Right forelimb (tissue), 1 donor: ENCODE measurements at places on chromosomes 7 and 10.

DNA sequence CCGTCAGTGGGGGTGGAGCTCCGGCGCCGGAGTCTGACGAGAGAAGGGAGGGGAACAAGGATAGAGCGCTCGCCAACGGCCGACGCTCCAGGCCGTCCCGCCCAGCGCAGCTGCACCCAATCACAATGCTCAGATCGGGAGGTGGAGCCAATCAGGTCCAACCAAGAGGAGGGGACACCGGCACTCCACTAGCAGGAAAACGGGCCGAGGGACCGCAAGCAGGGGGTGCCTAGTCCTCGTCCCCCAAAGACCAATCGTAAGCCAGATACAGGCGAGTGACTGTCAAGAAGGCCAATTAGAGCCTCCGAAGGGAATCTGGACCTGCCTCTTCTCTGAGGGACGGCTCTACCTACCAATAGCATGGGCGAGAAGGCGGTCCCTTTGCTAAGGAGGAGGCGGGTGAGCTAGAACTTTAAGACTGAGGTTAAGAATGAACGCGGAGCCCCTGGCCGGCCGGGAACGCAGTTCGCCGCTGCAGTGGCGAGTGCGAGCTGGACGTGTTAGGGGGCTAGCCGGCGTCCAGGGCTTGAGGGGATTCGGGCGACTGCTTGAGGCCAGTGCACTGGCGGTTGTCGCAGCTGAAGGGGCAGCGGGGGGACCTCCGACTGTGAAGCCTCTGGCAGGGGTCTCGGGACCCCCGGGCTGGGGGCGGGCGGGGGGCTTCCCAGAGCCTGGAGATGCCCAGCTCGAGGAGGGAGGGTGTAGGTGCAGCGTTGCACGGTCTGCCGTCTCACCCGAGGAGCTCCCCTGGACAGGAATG is at the start of gene FBXO24:
TSS of gene FBXO24 (plus strand) at position 63 of the 760 bp plus-strand sequence. CDS start at position 361, 298 bp downstream.
- peak; percentile 99 for DNase-seq

GRCh38 chr7:120990468-120991118 is 2.1 kb downstream of the CPED1 start:
- no peak for DNase-seq

DNA sequence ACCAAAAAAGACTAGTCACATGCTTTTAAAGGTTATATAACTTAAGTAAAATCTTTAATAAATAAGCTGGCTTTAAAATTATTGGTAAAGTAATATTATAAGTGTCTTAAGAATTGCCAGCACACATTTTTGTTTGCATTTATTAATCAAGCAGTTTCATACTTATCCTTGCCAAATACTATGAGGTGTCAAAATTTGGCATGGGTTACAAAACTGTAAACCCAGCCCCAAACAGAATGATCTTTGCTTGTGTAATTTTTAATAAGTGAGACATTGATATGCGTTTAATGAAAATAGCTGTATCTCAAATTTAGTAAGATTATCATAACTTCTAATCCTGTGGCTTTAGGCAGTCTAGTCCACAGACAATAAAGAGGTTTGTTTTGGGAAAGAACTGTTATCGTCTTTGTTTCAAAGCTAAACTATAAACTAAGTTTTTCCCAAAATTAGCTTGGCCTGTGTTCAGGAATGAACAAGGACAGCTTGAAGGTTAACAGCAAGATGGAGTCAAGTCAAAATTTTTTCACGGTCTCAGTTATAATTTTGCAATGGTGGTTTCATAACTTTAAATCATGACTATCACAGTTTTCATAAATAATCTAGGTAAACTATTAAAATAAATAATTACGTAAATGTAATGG is 72.8 kb downstream of the ST8SIA6 start:
- DNase-seq: no peak

DNA sequence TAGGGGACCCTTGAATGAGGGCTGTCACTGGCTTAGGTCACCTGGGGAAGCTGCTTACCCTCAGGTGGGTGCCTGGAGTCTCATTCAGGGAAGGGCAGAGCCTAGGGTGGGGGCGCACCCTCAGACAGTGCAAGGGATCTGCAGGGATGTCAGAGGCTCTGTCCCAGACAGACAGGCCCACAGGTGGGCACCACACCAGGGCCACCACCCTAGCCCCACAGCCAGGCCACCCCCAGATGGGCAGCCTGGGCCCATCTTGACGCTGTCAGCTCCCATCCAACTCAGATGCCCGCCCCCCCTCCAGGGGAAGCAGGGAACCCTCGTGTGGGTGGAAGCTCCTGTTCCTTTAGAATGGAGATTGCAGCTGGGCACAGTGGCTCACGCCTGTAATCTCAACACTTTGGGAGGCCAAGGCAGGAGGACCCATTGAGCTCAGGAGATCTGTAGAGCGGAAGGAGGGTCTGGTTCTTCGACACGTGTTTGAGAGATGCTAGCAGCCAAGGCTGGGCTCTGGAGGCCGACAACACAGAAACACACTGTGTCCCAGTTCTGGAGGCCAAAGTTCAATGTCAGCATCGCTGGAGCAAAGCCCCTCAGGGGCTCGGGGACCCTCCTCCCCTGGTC is 58.5 kb upstream of the DNAJB6 start:
- no peak for DNase-seq

DNA sequence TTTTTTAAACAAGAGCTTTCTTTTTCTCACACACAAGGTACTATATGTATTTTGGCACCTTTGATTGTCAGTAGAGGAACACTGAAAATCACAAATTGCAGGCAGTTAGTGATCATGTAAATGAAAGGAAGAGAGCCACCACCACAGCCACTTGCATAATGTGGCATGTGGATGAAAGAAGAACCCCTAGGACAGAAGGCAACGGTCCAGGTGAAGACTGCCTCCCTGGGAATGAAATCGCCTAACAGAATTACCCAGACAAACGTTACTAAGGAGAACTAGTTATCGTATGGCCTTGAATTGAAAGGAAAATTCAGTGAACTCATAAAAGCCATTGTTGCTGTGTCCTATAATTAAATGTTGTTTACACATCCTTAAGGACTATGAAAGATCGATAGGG is 41.2 kb upstream of the PTPRZ1 start:
- DNase-seq: no peak

- DNase-seq: peak; percentile 77
Measured at GRCh38 chr7:49346195-49346899, 422.0 kb downstream of the CDC14C start.

DNA sequence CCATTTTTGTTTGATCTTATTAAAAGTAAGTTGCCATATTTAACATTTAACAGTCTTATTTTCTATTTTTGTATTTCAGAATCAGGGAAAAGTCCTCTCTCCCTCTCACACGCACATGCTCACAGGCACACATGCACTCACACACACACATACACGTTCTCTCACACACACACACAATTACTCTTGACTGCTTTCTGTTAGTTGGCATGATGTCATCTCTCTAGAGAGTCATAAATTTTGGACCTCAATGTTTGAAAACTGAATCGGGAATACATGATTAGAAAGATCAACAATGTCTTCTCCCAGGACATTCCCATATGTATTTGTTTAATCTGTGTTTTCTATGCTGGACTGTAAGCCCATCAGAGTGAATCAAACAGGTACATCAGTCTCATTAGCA is 165.7 kb upstream of the AHR start:
- DNase-seq: no peak
